ENCODE measurements at places on chromosomes 3 and 15.

- DNase-seq = no peak
These were observed 13.4 kb downstream of the SEC62 start for GRCh38 chr3:169980055-169980454.

DNA sequence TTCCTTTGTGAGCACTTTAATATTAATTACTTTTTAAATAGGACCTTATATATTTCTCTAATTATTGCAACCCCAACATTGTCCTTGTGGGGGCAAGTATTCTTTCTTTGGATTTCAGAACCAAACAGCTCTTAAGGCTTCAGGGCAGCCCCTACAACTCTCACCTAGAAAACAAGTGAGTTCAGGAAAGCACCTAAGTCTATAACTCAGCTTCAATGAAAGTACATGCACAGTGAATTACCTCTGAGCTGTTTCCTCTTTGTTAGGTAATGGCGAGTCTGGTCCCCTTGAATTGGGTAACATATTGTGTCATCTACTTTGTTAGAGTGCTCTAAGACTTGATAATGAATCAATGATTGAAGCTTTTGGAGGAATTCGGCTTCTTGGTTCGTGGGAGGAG lies 545.7 kb downstream of the NLGN1 start:
- no peak for DNase-seq

DNA sequence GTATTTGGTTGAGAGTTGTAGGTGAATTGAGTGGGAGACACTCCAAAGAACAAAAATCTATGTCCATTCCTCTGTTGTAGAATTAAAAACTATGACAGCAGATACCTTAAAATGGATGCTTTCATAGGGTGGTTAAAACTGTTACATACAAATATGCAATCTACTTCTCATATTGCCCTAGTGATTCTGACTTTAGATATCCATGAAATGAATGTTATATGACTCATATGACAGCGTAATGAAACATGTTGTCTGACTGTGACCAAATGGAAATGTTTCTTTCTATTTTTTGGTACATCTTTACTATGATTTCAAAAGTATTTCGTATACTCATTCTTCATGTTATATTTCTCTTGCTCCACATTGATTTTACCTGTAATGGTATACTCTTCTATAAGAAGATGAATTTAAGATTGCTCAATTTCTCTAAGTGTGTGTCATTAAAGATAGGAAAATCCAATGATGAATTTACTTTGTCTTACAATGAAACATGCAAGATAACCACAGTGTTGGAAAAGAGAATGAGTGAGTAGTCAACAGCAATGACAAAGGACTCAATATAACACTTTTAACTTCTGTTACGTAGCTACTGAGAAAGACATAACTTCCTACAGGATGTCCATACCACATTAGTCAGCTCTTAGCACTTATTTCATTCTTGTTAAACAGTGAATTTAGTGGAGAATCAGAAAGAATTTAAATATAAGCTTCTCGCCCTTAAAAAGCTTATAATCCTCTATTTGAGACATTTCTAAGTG lies 79.3 kb upstream of the LSAMP start:
- no peak for DNase-seq

- DNase-seq = no peak
These were observed 4.3 kb downstream of the SUCLG2 start for GRCh38 chr3:67650084-67650483.

- DNase-seq = no peak
These were observed 17.1 kb upstream of the XIRP1 start for GRCh38 chr3:39209329-39209970.

DNA sequence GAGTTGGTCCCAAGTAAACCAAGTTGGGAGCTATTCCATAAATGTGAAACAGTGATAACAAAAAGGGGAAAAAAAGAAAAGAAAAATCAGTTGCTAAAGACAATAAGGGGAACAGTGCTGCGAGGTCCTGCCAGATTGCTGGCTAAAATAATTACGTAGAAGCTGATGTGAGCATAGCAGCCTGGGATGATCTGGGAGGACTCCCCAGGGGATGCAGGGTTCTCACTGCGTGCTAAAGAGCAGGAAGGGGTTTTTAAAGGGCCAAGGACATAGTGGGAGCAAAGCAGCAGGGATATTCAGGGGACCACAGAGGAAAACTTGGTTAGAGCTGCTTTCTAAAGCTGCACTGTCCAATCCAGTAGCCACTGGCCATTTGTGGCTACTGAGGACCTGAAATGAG lies 133.0 kb upstream of the UMPS start:
- DNase-seq = no peak

- no peak for DNase-seq
These were observed 101.7 kb upstream of the CCDC54 start for GRCh38 chr3:107275511-107275910.

DNA sequence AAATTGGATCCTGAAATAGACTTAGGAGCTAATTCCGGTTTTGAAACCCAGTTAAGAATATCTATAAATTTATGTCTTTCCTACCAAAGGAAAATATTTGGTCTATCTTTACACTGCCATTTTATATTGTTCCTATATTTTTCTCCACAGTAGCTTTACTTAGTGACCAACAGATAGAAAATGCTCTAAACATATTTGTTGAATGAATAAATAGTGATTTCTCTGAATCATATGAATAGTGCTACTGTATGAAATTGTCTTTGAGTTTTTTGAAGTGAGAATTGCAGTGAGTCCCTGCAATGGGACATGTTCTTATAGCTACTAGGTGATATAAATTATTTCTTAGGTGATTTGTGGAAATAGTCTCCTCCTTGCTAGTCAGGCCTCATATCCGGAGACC lies 18.5 kb upstream of the EID1 start:
- no peak for DNase-seq

GRCh38 chr3:10085738-10086137 lies 22.3 kb downstream of the FANCD2OS start:
- no peak for DNase-seq

GRCh38 chr3:41224120-41224806 lies 25.0 kb downstream of the CTNNB1 start:
- peak; percentile 48 for DNase-seq

DNA sequence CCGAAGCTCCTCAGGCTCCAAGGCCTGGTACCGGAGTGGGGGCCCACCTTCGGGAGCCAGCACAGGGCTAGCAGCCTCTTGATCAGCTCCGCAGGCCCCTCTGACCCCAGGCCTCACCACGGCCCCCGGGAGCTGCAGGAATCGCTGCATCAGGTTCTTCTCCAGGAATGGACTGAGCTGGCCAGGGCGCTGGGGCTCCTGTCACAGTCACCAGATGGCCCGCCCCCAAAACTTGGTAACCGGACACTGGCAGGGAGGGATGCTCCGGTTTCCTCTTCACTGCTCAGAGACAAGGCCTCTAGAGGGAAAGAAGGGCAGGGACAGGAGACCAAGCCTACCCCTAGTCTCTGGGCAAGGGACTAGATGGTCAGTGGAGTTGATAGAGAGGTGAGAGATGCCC lies 9.9 kb downstream of the AP3B2 start:
- DNase-seq = no peak

DNA sequence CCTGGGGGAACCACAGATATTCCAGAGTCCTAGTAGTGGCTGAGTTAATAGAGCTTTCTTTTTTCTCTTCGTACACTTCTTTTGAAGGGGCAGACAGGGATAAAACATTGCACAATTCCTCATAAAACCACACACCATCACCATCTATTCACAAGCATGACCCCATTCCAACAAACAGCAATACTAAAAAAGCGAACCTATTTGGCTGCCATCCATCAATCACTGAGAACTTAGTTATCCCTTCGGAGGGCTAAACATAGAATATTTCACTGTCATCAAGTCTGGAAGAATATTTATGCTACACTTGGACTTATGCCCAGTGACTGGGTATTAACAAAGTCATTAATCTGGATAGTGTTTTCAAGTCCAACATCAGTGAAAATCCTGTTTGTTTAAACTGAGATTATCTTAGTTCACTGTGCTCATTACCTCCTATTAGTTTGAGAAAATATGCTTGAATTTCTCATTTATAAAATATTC lies 80.3 kb upstream of the PRTG start:
- peak; percentile 70 for DNase-seq

- no peak for DNase-seq
These were observed 72.9 kb downstream of the OCA2 start for GRCh38 chr15:28026221-28026620.

- DNase-seq = peak; percentile 38
These were observed 32.4 kb upstream of the SLC6A11 start for GRCh38 chr3:10783360-10784351.

- no peak for DNase-seq
These were observed 348.6 kb upstream of the CDIN1 start for GRCh38 chr15:36230776-36231175.

- DNase-seq = no peak
These were observed 551.7 kb downstream of the NR2F2 start for GRCh38 chr15:96882121-96882772.

- no peak for DNase-seq
These were observed 45.9 kb downstream of the HRH1 start for GRCh38 chr3:11199902-11200845.

DNA sequence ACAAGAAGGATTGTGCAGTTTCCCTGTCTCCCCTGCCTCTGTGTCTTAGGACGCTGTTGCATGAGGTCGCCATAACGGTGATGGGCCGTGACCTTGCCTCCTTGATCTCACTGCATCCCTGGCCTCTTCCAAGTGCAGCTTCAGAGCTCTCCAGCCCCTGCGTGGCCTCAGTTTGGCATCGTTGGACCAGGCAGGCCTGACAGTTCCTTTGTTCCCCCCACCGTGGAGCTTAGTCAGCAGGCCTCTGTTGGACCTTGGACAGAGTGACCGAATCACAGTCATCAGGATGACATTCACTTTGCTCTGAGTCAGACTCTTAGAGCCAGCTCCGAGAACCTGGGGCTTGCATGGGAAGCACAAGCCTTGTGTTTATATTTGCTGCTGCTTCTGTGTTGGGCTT lies 139.4 kb downstream of the OPA1 start:
- DNase-seq = peak; percentile 70

DNA sequence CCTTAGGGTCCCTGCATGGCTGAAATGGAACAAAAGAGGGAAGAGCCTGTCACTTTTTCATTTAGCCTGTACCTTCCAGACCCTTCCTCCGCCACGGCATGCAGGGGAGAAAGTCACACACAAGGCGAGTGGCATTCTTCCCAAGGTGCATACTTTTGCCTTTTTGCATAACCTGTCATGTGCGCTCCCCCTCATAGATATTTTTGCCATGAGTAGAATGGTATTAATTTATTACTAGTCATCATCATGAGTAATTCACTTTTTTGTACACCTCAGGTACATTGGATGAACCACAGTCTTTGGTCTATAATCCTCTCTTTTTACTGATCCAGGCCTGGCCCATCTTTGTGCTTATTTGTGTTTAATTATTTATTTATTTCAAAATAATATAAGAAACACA lies 8.9 kb upstream of the BUB1B start:
- no peak for DNase-seq

- peak; percentile 43 for DNase-seq
These were observed 326.5 kb upstream of the GBE1 start for GRCh38 chr3:82087958-82088357.

GRCh38 chr15:38597219-38597800 lies 32.7 kb upstream of the RASGRP1 start:
- DNase-seq = no peak

DNA sequence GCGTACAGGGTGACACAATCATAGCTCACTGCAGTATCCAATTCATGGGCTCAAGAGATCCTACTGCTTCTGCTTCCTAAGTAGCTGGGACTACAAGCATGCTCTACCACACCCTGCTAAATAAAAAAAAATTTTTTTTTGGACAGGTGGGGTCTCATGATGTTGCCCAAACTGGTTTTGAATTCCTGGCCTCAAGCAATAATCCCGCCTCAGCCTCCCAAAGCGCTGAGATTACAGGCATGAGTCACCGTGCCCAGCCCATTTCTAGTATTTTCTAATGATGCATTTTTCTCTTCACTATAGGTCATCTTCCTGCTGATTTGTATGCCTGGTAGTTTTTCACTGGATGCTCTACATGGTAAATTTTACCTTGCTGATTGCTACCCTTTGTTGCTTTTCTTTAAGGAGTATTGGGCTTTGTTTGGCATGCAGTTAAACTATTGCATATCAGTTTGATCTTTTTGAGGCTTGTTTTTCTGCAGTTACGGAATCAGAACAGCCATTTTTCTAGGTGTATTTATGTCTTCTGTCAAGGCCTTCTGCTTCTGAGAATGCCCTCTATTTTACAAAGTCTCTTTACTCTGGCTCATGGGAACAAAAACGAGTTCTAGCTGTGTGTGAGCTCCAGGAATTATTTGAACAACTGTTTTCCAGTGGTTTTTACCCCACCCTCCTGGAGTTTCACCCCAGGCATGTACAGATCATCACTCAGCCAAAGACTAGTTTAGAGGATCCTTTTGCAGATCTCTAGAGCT lies 14.2 kb upstream of the NPTN start:
- DNase-seq = no peak

DNA sequence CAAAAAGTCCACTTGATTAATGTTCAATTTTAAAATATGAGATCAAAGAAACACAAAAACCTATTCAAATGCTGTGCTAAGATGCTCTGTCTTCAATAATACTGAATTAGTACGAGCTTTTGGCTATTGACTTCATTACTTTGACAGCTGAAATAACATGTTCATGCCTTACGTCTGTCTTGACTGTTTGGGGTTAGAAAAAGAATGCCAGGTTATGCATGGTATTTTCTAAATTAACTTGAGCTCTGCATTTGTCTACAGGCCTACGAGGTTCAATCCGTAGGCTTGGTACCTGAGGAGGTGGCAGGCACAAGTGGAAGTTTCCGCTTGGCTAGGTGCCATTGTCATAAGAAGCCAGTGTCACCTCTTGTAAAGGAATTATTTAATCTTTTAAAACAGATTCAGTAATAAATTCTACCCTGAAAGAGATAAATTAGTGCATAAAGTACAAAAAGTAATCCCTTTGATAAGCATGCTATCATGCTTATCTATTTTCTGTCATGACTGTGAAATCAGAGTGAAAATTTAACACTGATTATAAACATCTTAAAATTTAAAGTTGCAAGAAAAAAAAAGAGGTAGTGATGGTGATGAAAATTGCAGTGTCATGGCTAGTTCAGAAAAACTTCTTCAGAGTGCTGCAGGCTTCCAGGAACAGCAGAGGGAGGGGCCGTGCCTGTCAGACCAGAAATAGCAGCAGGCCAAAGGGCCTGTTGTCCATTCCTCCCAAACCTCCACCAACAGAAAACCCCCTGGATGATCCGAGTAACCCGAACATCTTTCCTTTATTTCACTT lies 115.7 kb downstream of the ARRDC4 start:
- DNase-seq = no peak

DNA sequence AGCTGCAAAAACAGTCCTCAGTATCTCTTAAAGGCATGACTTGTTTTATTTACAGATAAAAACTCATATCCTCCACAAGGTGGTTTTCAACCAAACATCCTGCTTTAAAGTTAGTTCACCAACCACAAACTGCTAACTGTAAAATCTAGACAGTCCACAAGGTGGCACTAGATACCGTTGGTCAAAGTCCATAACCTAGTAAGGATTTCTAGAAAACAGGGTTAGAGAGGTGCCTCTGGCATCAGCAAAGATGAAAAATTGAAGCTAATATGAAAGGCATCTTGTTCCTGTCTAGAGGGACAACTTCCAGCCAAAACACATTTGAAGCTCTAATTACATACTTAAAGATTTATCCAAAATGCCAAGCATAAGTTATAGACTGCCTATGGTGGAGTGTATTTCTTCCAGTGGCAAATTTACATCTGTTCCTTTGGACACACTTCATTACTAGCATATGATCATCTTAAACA lies 56.0 kb downstream of the ZMAT3 start:
- peak; percentile 91 for DNase-seq

- no peak for DNase-seq
These were observed 28.4 kb downstream of the SRPRB start for GRCh38 chr3:133833880-133834620.
